ENCODE measurements at places on chromosomes 12 and 14. TPM values are rescaled to one million over a fixed set of nuclear protein-coding genes. Genes with fewer than 3 reads are reported as not detected.

CFAP54 gene
- 0.18 TPM for total RNA-seq

- no peak overlapping the region for H3K4me3 ChIP-seq
- peak overlapping the region; percentile 7 for H3K27ac ChIP-seq
- H3K27me3 ChIP-seq: no peaks in the 10 kb centered on the region
Measured at GRCh38 chr12:48779869-48780268, 9.0 kb downstream of the ADCY6 start.

E2F7 gene
- total RNA-seq: 10.3 TPM

DNA sequence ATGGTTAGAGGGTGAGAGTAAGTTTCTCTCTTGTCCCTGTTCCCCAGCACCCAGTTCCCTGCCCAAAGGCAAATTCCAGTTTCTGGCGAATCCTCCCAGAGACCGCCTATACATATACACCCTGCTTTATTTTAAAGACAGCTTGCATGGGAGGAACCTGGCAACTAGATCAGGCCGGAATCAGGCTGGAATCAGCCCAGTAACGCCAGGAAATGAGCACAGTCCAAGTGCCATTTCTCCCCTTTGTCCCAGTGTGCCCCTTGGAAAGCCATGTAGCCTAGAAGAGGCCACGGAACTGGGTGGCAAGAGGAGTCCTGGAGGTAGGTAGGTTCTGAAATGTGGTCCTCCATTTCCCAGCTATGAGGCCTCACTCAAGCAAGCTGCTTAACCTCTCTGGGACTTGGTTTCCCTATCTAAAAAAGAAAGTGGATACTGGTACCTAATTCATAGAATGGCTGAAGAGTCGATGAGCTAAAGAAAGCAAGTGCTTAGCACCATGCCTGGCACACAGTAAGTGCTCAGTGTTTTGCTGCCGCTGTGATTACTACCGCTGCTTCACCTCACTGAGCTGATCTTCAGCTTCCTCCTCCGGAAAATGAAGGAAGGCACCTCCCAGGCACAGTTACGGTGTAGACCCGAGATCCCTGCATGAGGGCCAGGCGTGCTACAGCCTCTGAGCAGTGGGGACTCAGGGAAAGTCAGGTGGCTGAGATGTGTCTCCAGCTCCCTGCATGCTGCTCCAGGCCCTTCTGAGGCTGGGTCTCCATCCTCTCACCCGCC, 36.4 kb downstream of the PITPNM2 start:
- no peak overlapping the region for H3K4me3 ChIP-seq
- no peak overlapping the region for H3K27ac ChIP-seq
- H3K27me3 ChIP-seq: no peaks in the 10 kb centered on the region
- DNase-seq: no peak
- peaks cover 6% of the 10 kb centered on the region for H3K36me3 ChIP-seq

- no peaks in the 10 kb centered on the region for H3K4me1 ChIP-seq
- H3K27me3 ChIP-seq: no peaks in the 10 kb centered on the region
- no peak overlapping the region for H3K4me3 ChIP-seq
- no peaks in the 10 kb centered on the region for H3K36me3 ChIP-seq
- no peak overlapping the region for H3K27ac ChIP-seq
Measured at GRCh38 chr12:23758608-23759007, 190.9 kb downstream of the SOX5 start.

TRIAP1 gene
- 19.2 TPM for total RNA-seq

B4GALNT1 gene
- 0.18 TPM for total RNA-seq

GRIP1 gene
- total RNA-seq: under 0.01 TPM

RERG gene
- not detected for total RNA-seq

DNA sequence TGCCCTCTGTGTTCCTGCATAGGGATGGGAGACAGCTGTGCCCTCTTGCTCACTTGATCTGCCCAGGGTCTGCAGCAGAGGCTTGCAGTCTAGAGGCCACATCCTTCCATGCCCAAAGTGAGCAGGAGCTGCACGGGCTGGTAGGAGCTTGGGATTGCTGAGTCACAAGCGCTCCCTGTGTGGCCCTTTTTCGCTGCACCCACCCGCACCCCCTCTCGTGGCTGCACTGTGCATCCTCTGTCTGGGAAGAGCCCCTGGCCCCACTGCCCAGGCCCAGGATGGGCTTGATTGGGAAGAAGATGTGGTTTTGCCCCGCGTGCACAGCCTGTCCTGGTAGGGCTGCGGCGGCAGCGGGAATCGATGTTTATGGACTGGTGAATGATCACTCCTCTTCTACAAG, 192.4 kb downstream of the TSPAN9 start:
- H3K27me3 ChIP-seq: no peaks in the 10 kb centered on the region
- H3K4me3 ChIP-seq: no peak overlapping the region
- no peak overlapping the region for H3K27ac ChIP-seq
- H3K36me3 ChIP-seq: no peaks in the 10 kb centered on the region
- DNase-seq: no peak

GRCh38 chr14:63713764-63714163, 14.1 kb downstream of the SGPP1 start:
- H3K27ac ChIP-seq: no peak overlapping the region
- H3K27me3 ChIP-seq: no peaks in the 10 kb centered on the region
- DNase-seq: peak; percentile 51
- 0 out of 2 replicates have a peak, but pooled peaks cover 2% of the 10 kb centered on the region for H3K36me3 ChIP-seq

- peaks cover 36% of the 10 kb centered on the region for H3K36me3 ChIP-seq
- H3K27ac ChIP-seq: no peak overlapping the region
- H3K4me1 ChIP-seq: no peaks in the 10 kb centered on the region
- no peak overlapping the region for H3K4me3 ChIP-seq
Measured at GRCh38 chr14:90019824-90020523, 41.8 kb upstream of the KCNK13 start.

DNA sequence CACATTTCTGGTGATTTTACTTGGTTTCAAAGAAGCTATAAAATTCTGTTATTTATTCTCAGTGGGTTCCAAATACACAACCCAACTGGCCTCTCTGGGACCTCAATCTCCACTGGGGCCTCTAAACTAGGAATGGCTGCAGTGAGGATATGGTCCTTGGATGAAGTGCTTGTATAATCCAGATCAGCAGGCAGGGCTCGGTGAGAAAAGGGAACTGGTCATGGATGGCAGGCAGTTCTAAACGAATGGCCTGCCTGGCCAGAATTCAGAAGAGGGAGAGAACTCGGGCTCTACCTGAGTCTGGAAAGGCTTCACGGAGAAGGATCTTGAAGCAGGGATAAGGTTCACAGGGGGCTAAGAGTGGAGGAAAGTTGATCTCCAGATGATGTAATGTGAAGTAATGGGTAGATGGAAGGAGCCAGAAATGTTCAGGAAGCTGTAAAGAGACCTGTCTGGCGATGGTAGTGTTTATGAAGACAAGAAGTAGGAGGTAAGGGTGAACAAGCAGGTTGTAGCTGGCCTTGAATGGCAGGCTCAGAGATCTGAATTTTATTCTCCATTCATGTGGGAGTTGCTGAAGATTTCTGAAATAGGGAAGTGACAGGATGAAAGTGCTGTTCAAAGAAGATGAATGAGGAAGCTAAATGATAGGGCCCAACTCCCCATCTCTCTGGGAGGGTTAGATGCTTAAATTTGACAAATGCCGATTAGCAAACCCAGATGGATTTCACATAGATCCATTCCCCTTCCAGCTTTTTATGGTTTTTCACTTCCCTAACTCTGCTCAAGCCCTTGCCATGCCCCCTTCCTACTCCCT, 31.5 kb upstream of the ANO6 start:
- no peaks in the 10 kb centered on the region for H3K36me3 ChIP-seq
- no peak overlapping the region for H3K4me3 ChIP-seq
- H3K27me3 ChIP-seq: no peaks in the 10 kb centered on the region
- no peak for DNase-seq
- no peaks in the 10 kb centered on the region for H3K4me1 ChIP-seq

KRT8 gene
- 14.2 TPM for total RNA-seq

DNA sequence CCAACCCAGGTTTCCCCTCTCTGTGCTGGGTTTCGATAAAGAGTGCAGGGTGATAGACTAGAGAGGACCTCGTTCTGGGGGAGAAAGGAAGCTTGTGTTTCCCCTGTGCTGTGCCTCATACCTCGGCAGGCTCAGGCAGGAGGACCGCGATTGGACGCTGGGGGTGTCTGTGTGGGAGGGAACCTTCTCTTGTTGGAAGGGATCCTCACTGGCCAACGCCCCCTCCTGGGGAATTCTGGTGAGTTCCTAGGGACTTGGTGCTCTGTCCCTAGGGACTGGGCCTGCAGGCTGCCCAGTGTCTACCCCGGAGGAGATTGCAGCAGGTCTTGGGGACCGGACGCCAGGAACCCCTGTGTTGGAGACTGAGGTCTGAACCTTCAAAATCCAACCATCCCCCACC, 157.4 kb upstream of the PRMT8 start:
- H3K4me1 ChIP-seq: no peaks in the 10 kb centered on the region
- H3K27me3 ChIP-seq: peaks cover 12% of the 10 kb centered on the region
- H3K27ac ChIP-seq: no peak overlapping the region

- H3K4me3 ChIP-seq: no peak overlapping the region
- DNase-seq: no peak
- H3K27ac ChIP-seq: no peak overlapping the region
- H3K36me3 ChIP-seq: no peaks in the 10 kb centered on the region
- no peaks in the 10 kb centered on the region for H3K27me3 ChIP-seq
Measured at GRCh38 chr12:17322090-17322489, 716.1 kb upstream of the LMO3 start.
